ENCODE measurements at places on chromosomes 6 and 20.

DNA sequence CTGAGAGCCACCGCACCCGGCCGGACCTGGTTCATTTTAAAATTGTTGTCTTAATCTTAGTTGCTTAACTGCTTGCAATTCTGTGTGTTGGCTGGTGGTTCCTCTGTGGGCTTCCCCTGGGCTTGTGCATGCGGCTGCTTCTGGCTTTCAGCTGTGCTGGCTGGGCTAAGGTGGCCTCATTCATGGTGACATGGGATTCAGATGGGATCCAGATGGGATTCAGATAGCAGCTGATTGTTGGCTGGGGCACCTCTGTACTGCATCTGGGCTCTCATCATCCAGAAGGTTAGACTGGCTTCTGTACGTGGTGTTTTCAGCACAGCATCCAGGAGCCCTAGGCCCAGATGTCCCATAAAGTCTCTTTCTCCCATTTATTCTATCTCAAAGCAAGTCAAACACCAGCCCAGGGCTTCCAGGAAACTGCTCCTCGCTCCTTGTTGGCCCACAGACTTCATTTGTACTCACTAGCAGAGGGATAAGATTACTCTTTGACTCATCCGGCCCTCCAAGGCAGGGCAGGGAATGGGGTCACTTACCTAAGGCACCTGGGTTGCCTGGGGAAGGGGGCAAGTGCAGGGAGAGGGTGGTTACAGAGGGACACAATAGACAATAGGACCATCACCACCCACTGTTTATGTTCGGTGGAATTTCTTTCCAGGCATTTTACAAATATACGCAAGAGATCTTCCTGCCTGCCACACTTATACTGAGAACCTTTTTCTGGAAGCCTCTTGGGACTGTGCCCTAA is 10.2 kb upstream of the PEDS1 start:
- no peak for DNase-seq

DNA sequence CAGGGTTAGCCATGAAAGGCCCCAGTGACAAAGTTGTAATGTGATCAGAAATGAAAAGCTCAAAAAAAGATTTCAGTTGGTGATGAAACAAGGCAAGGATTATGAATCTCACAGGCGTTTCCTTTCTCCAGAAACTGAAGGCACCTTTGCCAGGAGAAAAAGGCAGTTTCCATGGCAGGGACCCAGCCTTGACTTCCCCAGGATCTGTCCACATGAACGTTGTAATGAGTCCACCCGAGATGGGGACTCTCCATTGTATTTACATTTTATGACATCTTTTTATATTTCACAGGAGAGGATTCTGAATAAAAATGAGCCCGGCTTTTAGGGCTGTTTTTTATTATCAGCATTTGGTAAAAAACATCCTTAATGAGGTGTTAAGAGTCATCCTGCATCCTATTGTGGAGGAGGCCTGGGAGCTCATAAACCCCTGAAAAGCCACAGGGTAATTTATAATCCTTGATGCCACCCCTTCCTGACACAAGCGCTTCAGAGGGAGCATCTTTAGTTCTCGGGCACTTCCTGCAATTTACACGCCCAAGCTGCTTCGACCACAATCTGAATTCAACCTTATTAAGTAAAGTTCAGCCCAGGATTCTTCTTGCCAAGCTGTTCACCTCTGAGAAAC is 74.1 kb upstream of the SALL4 start:
- DNase-seq, result no peak

DNA sequence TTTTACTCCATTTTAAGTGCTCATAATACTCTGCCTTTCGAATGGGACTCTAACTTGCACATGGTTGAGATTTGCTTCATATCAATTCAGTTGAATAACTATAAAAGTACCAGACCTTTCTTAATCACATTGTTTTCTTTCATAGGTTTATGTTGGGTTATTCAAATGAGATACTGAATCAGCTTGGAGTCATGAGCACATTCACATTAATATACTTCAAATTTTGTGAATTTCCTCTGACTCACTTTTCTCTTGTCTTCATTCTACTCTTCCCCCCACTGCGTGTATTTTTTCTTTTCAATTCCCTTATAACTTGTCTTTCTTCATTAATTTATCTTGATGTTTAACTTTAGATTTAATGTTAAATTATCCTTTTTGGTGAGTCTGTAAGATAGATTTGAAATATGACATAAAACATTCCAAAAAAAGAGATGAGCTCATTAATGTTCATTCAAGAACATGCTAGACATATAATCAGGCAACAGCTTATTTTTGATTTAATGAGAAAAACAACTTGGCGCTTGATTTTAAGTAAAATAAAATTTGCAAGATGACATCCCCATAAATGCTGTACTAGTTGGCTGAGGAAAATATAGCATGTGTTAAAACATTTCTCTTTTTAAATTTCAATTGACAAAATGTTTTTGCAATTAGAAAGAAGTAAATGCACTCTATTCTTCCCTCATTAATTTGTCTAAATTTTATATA is 736.0 kb downstream of the CD109 start:
- no peak for DNase-seq

GRCh38 chr6:22765015-22765414 is 195.6 kb downstream of the HDGFL1 start:
- no peak for DNase-seq

GRCh38 chr6:101146389-101146788 is 247.1 kb upstream of the GRIK2 start:
- DNase-seq, result no peak

GRCh38 chr20:47984437-47984836 is 199.2 kb upstream of the SULF2 start:
- no peak for DNase-seq

- DNase-seq, result no peak
Measured at GRCh38 chr6:21508753-21509152, 84.8 kb upstream of the SOX4 start.

GRCh38 chr6:164905311-164905710 is 404.1 kb downstream of the C6orf118 start:
- DNase-seq, result no peak

DNA sequence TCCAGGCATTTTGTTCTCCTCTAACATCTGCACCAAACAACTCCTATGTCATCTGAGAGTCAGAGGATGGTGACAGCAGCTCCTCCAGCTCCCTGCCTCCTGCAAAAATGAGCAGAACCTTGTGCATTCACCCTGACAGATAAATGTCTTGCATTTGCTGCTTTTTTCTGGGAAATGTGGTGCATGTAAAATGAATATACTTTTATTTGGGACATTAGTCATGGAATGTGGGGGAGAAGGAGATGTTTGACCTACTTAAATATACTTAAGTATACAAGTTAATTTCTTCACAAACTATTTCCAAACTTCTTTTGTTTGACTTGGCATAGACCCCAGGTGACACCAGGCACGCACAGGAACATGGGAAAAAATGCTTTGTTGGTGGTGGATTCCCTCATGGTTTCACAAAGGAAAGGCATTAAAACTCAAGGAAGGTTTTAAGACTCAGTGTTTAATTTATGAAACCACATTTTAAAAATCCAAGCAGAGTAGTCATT is 181.8 kb upstream of the MCHR2 start:
- peak; percentile 96 for DNase-seq

GRCh38 chr6:144547409-144547808 is 262.3 kb downstream of the UTRN start:
- DNase-seq, result no peak

- no peak for DNase-seq
Measured at GRCh38 chr20:23663180-23663579, 25.4 kb upstream of the CST3 start.

DNA sequence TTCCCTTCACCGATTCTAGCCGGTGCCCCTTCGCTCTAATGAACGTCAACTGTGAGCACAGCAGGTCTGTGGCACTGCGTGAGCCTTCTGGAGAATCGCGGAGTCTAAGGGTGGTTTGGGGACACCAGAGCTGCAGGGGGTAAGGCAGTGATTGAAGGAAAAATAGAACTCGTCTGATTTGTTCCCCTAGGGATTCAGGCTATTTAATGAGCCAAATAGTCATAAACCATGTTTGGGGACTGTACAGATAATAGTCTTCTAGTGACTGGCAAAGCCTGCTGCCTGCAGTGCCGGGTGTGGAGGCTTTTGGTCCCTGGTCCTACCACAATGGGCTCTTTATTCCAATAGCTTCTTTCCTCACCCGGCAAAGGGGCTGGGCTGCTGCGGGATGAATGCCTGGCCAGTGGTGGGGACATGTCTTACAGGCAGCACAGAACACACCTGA is 11.1 kb upstream of the NTSR1 start:
- DNase-seq, result no peak

DNA sequence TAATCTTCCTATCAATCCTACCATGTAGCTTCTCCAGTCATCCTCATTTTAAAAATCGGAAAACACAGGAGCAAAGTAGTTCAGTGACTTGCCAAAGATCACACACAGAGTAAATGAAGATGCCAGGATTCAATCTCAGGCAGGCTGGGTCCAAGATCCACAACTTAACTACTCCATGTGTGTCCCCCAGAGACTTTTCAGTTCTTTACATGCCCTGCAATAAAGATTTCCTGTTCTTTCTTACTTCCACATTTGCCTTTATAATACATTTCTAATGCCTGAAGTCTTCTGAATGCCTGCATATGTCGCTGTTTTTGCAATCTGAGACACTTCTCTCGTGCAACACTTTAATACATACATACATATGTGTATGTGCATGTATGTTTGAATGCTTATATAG is 121.7 kb upstream of the MARCKS start:
- no peak for DNase-seq

DNA sequence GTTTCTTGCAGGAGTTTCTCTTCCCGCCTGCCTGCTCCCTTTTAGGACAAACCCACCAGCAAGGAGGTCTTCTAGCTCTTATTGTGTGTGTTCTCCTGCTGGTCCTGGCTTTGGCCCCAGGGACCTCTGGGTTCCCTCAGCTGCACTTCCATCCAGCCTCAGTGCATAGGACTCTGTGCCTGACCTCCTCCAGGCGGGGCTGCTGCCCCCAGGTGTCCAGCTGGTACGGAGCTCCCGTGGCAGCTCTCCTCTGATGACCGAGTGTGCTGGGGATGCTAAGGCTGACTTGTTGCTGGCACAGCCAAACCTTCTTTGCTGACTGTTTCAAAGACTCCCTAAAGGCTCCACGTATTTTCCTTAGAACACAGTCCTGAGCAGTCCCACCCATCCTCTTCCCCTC is 167.6 kb upstream of the PROKR2 start:
- DNase-seq, result no peak

GRCh38 chr6:150702675-150703074 is 103.0 kb downstream of the PLEKHG1 start:
- DNase-seq, result no peak

DNA sequence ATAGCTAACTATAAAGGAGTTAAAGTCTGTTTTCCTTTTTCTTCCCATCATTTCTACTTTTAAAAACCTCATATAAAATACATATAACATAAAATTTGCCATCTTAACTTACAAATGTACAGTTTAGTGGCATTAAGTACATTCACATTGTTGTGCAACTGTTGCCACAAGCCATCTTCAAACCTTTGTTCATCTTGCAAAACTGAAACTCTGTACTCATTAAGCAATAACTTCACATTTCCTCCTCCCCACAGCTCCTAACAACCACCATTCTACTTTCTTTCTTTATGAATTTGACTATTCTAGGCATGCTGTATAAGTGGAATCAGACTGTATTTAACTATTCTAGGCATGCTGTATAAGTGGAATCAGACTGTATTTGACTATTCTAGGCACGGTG is 4.5 kb downstream of the CCDC170 start:
- no peak for DNase-seq
